ENCODE measurements at places on chromosomes 1 and 21.

- DNase-seq = no peak
These were observed 27.6 kb downstream of the CRP start for GRCh38 chr1:159686599-159687299.

DNA sequence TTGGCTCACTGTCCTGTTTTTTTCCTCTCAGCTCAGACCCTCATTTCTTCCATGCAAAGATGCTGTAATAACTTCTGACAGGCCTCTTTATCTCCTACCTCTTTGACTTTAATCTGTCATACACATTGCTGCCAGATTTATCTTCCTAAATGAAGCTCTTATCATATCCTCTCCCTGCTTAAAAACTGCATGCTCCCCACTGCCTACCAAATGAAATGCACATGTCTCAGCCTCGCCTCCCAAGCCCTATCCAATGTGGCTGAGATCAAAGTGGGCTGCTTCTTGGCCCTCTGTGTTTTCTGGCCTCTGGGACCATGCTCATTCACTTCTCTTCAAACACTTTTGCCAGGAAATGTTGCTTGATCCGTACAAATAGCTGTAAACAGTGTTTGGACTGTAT is 38.3 kb downstream of the IRF2BP2 start:
- DNase-seq = no peak

DNA sequence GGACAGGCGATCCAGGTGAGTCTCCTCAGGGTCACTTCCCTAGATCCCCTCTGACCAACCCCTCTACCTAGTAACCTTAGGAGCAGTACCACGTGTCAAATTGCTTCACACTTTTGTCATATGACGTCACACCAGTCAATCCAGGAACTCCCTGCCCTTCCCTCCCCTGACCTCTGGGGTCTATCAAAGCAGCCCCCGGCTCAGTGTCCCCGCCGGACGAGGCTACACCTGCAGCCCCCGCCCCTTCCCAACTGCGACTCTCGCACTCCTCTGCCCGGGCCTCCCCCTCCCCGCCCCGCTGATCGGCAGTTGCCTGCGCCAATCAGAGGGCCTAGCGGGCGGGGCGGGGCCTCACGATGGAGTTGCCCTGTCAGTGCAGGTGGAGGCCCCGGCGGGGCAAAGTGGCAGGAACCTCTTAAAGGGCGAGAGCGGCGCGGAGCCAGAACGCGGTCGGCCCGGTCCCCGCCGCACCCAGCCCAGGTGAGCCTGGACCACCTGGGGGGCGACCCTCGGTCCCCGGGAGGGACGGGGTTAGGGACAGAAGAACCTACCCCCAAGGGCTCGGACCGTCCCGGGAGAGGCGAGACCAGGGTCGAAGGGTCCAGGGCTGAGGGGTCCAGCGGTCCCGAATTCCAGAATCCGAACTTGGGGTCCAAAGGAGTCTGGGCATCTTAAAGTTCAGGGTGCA is 27.5 kb upstream of the EPB41 start:
- peak; percentile 78 for DNase-seq

GRCh38 chr1:237119091-237119490 is 77.1 kb downstream of the RYR2 start:
- no peak for DNase-seq

All from activated naive CD4-positive, alpha-beta T cell (primary cell).